ENCODE measurements at places on chromosomes 7 and 10. TPM values are rescaled to one million over a fixed set of nuclear protein-coding genes. Genes with fewer than 3 reads are reported as not detected.

Gene IDI2
- not detected for total RNA-seq

Gene NPC1L1
- total RNA-seq: not detected

Gene PAX4
- not detected for total RNA-seq

Gene PON3
- not detected for total RNA-seq

Gene PKD2L1
- total RNA-seq: not detected

GRCh38 chr10:35739998-35740397, 97.9 kb upstream of the FZD8 start:
- DNase-seq: peak; percentile 58

GRCh38 chr7:38317515-38317914, 44.1 kb upstream of the TARP start:
- DNase-seq: no peak

DNA sequence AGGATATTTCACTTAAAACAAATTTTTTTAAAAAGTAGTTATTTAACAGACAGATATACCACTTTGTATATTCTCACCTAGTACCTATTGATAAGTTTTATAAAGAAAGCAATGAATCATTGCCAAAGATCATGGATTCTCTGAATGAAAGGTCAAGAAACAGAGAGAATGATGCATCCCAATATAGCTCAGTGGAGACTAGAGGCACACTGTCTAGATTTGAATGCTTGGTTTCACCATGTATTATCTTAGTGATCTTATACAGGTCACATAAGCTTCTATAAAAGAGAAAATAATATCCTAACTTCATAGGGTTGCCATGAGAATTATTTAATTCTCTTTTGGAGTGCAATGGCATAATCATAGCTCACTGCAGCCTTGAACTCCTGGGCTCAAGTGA, 87.0 kb upstream of the LRRN3 start:
- no peak for DNase-seq

DNA sequence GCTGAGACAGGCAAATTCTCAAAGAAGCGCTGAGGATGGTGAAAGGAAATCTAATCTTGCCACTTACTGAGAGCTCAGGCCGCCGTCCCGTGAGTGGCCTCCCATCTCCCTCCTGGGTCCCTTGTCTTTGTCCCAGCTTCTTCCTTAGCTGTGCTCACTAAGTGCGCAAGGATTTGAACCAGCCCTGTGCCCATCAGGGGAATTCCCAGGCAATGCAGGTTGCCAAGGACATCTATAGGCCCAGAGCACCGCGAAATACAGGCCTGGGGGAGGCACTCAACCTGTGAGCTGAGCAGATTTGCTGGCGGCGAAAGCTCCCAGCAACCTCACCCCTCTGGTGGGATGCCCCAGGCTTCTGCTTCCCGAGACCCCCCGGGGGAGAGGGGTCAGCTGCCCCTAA, 64.8 kb downstream of the OAT start:
- no peak for DNase-seq

DNA sequence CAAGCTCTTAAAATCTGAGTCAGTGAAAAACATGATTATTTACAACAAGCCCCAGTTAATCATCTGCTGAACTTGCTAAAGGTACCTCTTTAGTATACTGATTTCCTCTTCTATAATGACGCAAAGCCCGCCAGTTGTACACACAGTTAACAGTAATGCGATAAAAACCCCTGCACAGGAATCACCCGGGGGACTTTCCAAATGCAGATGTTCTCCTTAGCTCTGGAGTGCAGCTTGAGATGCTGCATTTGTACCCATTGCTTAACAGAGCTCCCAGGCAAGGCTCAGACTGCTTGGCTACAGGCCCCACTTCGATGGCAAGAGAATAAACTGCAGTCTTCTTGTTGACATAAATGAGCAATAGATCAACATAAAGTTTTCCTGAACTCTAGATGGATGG, 279.6 kb upstream of the HGF start:
- DNase-seq: no peak
